ENCODE measurements at places on chromosomes 7 and 10. TPM values are rescaled to one million over a fixed set of nuclear protein-coding genes. Genes with fewer than 3 reads are reported as not detected.

Gene ELAPOR2
- 1.2 TPM for polyA plus RNA-seq

Gene PAX4
- polyA plus RNA-seq: not detected

Gene CPEB3
- 0.44 TPM for polyA plus RNA-seq

GRCh38 chr10:77304192-77304591 is 333.4 kb downstream of the KCNMA1 start:
- no peak for DNase-seq

- DNase-seq: peak; percentile 23
Observed at GRCh38 chr10:132163278-132163765, 23.4 kb upstream of the DPYSL4 start.

DNA sequence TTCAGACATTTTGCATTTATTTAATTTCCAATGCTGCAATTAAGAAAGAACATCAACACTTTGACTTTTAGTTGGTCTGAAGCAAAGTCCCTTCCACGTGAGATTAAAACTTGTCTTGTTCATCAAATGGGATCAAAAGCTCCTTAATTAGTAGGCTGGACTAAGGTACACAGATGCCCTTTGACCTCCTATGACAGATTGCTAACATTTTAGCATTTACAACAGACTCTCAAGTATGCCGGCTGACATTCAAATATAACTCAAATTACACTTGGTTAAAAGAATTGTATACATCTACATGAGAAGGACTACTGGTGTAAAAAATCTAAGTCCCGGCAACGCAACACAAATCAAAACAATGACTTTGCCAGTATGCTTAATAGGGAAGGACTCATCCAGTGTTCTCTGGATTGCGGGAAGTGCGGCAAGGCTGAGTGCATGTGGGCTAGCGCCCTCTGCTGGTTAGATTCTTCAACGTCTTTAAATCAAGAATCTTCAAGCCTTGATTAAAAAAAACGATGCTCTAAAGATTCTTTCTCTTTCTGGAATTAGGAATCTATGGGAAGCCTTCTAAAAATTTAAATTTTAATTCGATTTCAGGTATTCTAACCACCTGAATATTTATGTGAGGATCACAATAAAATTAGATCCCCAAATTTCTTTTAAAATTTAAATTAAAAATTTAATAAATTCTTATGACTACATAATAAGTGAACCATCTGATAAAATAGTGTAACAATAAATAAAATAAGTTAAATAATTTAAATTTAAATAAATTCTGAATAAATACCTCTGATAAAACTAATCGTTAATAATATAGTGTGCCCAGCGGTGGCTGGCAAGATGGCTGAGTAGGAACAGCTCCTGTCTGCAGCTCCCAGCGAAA is 444.7 kb downstream of the DGKB start:
- DNase-seq: peak; percentile 32

DNA sequence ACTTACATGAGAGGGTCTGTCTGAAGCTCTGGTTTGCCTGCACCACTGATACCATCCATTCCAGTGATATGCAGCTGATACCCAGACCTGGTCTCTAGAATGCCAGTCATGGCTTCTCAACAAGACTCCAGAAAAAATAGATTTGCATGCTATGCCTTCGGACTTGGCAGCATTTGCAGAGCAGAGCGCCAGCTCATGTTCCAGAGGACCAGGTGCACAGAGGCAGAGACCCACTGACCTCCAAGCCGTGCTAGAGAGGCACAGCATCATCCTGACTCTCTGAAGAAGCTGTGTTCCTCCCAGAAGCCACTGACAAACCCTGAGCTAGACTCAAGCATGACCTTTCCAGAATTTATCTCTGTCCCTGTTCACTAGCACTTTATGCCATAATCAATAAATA is 6.9 kb upstream of the PRKAG2 start:
- no peak for DNase-seq
